ENCODE measurements at places on chromosomes 7 and 10.

DNA sequence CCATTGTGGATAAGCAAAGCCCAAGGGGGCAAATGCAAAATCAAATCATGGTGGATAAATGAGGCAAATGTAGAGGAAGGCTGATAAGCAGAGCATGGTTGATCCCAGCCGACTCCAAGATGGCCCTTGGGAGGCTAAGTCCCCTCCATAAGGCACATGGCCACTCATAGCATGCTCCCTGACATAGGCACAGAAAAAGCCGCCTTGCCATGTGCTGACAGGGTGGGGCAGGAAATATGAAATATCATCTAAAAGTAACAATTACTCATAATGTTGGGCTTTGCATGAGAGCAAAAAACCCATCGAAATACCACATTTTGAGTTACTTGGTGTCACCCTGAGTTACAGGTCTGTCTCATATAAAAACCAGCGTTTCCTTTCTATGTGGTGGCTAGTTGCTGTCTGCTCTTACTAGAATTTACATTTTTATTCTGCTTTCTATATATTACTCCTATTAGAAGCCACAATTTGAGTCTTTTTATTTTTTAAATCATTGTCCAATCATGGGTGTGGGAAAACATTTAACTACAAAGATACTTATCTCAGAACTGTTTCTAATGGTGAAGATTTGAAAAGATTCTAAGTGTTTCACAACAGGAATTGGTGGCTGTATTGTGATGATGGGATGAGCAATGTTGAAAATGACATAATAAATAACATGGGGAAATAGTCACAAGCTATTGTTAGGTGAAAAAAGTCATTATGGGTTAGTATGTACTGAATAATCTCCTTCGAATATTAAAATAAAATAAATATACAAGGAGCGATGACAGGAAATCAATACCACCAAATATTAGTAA is 102.7 kb downstream of the CUBN start:
- DNase-seq, result no peak

DNA sequence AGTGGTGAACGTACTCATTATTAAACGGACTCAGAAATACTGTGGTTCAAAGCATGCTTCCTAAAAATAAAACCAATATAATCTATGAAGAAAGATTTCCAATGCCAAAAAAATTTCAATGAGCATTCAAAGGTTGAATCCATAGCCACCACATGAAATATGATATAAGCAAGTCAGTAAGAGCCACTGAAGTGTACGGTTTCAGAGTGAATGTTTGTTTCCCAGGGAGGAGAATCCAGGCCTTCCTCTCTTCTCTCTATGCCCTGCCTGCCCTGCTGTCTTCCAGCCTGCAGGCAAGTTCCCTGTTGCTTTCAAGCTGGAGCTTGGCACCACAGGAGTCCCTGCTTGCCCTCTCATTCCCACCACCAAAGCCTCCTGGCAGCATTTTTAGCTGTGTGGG is 1171.6 kb upstream of the C7orf33 start:
- DNase-seq, result no peak

- no peak for DNase-seq
Measured at GRCh38 chr7:38217672-38218071, 39.6 kb downstream of the STARD3NL start.

DNA sequence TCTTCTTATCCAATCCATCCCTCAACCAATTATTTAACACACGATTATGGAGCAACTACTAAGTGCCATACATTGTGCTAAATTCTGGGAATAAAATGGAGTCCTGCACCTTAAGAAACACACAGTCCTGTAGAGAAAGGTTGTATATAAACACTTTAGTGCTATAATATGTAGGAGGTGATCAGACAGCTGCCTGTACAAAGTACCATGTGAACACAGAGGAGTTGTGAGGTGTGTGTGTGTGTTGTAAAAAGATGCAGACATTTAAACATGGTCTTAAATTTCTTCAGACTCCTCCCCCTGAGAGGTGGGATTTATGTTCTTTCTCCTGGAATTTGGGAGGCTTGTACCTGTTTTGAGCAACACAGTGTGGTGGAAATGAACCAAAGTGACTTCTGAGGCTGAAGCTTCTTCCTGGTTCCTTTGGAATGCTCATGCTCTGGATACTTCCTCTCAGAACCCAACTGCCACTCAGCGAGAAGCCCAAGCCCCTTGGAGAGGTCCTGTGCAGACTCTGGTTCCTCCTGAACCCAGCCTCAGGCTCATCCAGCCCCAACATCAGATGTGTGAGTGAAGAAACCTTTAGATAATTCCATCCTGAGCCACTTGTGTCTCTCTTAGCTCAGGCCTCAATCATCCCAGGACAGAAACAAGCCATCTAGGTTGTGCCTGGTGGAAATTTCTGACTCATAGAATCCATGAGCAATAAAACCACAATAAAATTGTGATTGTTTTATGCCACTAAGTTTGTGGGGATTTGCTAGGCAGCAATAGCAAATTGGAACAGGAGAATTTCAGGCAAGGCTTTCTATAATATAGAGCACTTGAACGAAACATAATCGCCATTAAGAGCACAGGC is 161.2 kb upstream of the FAM3C start:
- no peak for DNase-seq

- no peak for DNase-seq
Measured at GRCh38 chr10:60098677-60099601, 192.6 kb upstream of the CCDC6 start.

GRCh38 chr7:45968856-45969541 is 47.9 kb upstream of the IGFBP3 start:
- no peak for DNase-seq

DNA sequence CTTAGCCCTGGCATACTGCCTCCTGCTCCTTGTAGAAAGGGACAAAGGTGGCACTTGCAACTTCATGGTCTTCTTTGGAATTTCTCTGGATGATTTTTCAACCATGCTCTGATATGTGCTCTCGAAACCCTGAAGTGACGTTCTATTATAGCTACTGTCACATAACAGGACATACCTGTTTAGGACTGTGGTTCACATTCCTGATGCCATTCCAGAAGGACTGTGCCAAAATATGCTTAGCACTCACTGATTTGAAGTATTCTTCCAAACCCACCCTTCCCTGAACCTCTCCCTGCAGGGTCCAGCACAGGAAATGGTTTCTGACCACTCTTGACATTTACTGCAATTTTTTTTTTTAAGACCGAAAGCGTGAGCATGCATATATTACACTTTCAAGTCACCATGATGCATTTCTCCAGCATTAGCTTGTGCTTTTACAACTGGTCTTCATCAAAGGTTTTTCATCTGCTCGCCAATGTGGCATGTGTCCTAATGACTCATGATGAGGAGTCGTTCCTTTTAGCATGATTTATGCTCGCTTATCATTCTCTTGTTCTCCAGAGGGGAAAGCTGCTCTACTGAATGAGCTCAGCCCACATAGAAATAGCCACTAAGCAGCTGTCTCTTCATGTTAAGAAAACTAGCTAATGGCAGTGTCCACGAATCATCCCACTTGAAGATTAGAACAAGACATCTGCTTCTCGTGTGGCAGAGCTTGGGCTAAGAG is 135.2 kb downstream of the ADAM12 start:
- no peak for DNase-seq

DNA sequence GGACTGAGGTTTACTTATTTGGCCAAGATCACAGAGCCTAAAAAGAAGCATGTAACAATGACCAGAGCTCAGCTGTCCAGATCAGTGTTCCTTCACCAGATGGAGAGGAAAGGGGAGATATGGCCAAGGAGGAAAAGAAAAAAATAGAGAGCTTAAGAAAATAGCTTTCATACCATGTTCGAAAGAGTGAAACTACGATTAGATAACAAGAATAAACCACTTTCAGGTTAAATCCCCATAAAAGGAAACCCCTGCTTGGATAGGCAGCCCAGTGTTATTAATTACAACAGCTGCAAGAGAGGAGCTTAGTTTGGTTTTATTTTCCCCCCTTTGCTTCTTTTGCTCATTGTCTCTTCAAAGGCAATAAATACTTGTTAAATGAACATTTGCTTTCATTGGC is 160.8 kb downstream of the ZNF438 start:
- DNase-seq, result no peak

GRCh38 chr7:74658178-74659004 is 873 bp downstream of the GTF2I start:
- DNase-seq, result peak; percentile 79

DNA sequence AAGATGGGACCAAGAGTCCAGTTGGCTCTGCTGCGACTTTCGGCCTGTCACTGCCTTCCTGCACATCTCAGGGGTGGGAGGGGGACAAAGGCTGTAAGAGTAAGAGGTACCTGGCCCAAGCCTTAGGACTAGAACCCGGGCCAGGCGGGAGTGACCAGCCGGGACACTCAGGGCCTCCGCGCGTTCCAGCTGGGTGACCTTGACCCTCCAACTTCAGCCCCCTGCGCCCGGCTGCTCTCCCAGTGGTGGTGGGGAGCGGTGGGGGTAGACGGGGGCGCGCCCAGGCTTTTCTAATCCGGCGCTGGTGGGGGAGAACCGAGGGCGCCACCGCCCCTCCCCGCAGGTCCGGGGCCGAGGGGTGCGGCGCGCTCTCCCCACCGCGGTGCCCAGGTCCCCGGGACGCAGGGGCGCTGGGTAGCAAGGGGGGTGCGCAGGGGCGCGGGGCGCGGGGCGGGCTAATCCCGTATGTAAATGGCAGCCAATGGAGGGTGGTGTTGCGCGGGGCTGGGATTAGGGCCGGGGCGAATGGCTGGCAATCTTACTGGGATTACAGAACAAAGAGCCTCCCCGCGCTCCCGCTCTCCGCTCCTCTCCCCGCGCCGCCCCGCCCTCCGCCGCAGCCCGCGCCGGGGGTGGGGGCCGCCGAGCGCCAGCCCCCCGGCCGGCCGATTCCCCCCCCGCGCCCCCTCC is at the start of gene GTF2IRD1:
TSS of gene GTF2IRD1 (plus strand) at position 585 of the 690 bp plus-strand sequence. CDS start 54,175 bp downstream, outside the sequence.
- no peak for DNase-seq

DNA sequence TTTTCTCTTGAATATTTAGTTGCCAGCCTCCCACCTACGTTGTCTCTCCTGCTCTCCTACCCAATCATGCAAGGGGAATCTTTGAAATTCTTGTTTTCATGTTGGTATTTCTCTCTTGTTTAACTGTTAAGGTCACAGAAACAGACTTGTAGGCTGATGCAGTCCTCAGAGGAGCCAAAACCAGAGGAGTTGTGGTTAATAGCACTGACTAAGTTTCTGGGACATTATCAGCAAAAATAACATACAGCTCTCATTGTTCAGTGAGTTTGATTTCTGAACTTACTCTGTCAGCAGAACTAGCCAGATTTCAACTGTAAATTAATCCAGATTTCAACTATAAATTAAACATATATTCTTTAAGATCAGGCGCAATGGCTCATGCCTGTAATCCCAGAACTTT is 11.1 kb upstream of the CUL1 start:
- DNase-seq, result no peak

- no peak for DNase-seq
Measured at GRCh38 chr10:97538411-97538810, 34.2 kb upstream of the ANKRD2 start.

- no peak for DNase-seq
Measured at GRCh38 chr10:59382831-59383295, 20.5 kb upstream of the FAM13C start.

DNA sequence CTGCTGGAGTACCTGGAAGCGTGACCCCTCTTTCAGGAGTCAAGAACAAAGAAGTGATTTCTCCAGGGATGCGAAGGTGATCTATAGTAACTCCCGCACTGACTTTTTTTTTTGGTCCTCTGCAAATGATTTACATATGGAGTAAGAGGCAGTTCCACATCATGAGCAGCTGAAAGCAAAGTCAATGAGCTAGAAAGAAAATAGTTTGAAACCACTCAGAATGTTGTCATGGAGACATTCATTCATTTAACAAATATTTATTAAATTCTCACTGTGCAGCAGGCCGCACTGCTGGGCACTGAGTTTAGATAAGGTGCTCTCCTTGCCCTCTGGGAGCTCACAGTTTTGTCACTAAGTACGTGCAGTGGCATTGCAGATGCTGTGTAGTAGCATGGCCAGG is 206.7 kb downstream of the CAMK1D start:
- no peak for DNase-seq

GRCh38 chr7:101747053-101747878 is 70.2 kb upstream of the CUX1 start:
- DNase-seq, result no peak

DNA sequence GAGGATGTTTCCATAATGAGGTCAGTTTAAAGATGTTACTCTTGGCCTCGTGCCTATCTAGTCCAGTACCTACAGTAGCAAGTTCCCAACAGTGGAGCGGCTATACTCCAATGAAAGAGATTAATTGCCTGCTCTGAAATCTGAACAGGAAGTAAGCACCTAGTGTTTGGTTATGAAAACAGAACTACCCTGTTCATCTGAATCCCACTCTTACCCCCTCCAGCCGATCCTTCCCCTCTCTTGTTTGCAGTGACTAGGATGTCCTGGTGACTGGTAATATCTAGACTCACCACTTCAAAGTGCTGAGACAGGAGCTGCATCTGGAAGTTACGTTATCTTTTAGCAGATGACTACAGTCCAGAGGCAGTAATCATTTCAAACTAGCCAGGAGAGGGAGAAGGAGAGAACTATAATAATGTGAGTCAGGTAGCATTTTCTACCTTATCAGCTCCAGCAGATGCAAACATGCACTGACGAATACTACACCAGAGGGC is 666.7 kb upstream of the NRP1 start:
- DNase-seq, result no peak

GRCh38 chr7:140998715-140999114 is 16.0 kb downstream of the MRPS33 start:
- DNase-seq, result no peak

DNA sequence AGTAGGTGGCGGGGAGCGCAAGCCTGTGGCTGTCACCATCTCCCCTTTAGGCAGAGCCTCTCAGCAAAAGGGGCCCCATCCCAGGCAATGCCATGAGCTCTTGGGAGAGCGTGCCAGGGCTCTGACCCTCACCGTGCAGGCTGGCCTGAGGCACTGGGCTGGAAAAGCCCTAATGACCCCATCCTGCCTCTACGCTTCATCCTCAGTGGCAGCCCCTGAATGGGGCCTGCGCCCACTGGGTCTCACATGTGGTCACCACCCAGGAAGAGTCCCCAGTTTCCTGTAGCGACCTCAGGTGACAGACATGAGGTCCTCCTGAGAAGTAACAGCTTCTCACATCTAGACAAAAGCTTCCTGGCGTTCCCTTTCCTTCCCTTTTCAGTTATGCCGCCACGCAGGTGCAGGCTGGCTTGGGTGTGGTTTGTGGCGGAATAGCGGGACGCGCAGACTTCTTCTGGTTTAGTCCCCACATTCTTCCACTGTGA is 59.2 kb downstream of the CLEC2L start:
- no peak for DNase-seq

DNA sequence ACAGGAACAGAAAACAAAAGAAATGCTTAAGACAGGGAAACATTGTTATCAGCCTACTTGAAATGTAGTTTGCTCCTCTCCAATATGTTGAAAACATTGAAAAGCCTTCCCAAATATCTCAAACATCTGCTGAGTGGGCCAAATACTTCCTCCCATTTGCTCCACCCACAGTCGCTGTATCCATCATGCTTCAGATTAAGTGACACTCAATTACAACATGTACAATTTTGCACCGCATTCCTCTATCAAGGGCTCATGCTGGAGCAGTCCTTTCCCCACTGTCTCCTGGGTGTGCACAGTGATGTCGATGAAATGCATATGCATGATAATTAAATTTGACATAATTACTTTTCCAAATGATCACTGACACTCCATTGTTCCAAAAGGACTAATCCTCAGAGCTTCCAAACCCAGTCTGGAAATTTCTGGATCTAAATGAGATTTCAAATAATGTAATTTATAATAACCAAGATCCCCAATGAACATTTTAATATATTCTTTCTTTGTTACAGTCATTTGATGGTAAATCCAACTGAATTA is 604.6 kb downstream of the GRID1 start:
- DNase-seq, result no peak

Measured in GM18507 (cell line).